ENCODE measurements at places on chromosomes 13 and 19.

- DNase-seq, result no peak
These were observed 110.9 kb downstream of the HS6ST3 start for GRCh38 chr13:96200810-96201209.

DNA sequence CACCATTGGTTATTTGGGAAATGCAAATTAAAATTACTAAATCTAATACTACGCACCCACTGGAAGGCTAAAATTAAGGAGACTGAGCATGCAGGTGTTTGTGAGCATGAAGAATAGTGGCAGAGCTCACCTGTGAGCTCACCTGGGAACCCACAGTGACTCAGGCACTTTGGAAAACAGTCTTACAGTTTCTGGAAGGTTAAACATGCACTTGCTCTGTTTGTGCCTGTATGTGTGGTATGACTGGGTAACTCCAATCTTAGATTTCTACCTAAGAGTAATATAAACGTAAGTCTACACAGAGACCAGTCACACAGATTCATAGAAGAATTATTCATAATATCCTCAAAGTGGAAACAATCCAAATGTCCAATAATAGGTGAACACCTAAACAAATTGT is 318.8 kb downstream of the ATP8A2 start:
- no peak for DNase-seq

DNA sequence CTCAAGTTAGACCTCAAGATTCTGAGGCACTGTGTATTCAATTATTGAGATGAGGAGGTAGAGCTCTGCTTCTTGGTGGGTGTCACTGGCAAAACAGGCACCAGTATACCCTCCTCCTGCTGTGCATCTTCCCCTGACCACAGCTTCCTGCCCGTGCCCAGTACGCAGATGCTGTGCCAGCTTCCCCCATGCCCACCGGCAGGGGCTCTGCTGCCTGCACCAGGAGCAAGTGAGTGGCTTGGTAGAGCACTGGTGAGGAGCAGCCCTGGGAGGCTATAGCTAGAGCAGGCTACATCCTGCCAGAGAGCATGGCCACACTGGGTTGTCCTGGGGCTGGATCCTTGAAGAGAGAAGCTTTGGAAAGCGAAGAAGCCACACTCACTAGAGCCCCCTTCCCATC is 21.0 kb upstream of the RNF17 start:
- DNase-seq, result no peak

- DNase-seq, result no peak
These were observed 2136.8 kb downstream of the PCDH9 start for GRCh38 chr13:65093357-65093756.

- no peak for DNase-seq
These were observed 151.6 kb downstream of the SLITRK1 start for GRCh38 chr13:83730674-83731073.

- no peak for DNase-seq
These were observed 881 bp downstream of the GEMIN7 start for GRCh38 chr19:45079911-45080370.

DNA sequence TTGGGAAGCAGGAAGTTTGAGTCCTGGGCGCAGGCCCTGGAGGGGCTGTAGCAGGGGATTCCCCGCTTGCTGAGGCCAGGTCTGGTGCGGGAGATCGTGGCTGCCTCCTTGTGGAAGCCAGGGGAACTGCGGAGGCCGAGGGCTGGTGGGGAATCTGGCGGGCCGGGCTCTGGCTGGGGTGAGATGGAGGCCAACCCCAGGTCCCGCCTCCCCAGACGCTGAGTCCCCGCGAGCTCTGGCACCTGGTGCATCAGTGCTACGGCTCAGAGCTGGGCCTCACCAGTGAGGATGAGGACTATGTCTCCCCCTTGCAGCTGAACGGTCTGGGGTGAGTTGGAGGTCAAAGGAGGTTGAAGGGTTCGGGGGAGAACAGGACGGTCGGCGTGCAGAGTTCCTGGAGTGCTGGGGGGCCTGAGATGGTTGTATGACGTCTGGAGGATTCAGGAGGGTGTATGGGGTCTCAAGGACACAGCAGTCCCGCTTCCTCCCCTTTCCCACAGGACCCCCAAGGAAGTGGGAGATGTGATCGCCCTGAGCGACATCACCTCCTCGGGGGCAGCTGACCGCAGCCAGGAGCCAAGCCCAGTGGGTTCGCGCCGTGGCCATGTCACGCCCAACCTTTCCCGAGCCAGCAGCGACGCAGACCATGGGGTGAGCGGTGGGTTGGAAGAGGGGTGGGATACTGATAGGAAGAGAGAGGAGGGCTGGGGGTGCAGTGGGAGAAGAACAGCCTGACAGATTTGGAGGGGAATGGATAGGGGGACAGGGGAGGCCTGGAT is 13.1 kb downstream of the GRAMD1A start:
- DNase-seq, result no peak

DNA sequence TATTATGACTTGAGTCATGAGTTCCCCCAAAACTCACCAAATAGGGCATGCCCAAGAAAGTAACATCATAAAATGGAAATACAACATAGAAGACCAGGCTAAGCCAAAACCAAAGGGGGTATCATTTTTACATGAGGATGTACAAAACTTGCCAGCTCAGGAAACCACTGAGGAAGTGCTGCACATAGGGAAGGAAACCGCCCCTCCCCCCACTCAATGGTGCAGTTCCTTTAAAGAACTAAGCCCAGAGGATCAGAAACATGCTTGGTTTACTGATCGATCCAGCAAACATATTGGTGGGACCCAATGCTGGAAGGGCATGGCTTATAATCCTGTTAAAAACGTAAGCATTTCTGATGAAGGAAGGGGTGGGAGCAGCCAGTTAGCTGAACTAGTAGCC is 4.2 kb upstream of the ZNF486 start:
- no peak for DNase-seq

GRCh38 chr13:84654654-84655275 is 772.5 kb upstream of the SLITRK1 start:
- DNase-seq, result no peak

- no peak for DNase-seq
These were observed 13.2 kb downstream of the MAP3K10 start for GRCh38 chr19:40204381-40204780.

GRCh38 chr19:16106121-16106520 is 5.6 kb upstream of the RAB8A start:
- no peak for DNase-seq

GRCh38 chr19:38163419-38164290 is 60.4 kb downstream of the DPF1 start:
- no peak for DNase-seq

All from NCI-H187 treated with DMSO at 0.1 percent for 48 hours (cell line).